ENCODE measurements at places on chromosomes 5 and 9.

DNA sequence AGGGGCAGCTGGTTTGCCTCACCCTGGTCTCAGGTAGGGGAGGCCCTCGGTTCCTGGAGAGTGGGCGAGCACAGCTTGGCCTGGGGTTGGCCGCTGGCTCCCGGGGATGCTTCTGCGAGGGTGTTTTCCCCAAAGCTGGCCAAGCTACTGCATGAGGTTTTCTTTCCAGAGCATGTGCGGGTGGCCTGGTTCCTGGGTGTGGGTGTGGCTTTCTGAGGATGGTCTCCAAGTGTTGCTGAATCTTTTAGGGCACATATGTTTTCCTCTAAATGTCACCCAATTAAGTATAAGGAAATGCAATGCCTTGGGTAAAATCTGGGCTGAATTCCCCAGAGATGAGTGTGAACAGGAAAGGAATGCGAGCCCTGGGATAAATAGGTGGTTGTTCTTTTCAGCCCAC is 115.8 kb upstream of the ICE1 start:
- no peak for DNase-seq

GRCh38 chr5:148482196-148482595 is 98.4 kb downstream of the FBXO38 start:
- DNase-seq: no peak

- no peak for DNase-seq
These were observed 126.9 kb downstream of the NTRK2 start for GRCh38 chr9:84796404-84796803.

DNA sequence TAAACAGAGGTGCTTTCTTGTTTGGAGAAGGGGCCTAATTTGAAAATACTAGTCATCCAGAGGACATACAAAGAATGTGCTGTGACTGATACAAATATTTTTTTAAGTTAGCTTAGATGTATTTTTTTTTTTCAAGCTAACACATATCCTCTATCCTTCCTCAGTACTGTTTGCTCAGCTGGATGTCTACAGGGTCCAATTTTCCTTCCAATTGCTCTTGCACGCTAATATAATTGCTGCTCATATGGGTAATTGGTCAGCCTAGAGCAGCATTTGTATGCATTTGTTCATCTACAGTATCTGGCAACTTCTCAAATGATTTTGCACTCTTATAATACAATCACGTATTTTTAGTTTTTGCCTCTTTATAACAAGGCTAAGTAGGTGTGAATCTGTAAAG is 84.7 kb downstream of the ZDHHC21 start:
- DNase-seq: peak; percentile 90

- no peak for DNase-seq
These were observed 57.8 kb downstream of the ZNF462 start for GRCh38 chr9:106920701-106921283.

DNA sequence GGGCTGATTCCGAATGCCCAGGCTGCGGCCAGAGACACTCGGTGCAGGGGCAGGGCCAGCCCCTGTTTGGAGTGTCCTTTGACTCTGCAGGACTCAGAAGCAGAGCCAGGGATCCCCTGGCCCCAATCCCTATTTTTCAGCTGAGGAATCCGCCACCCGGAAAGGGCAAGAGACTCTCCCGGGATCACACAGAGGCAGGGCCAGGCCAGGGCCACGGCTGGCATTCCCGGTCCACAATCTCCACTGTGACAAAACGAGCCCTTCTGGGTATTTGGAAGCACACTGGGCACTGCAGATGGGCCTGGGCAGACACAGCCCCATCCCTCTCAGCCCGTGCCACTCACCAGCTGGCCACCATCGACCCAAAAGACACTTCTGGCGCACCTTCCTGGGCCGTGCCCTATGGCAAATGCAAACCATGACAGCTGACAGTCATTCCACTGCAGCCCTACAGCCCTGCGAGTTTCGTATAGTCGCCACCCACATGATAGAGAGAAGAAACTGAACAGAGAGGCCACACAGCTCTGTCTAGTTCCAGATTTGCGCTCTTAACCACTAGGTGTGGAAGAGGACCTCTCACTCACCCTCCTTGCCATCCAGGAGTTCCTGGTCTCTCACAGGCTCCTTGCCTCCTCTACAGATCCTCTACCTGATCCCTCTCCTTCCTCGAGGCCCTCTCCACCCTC is 13.3 kb downstream of the NR5A1 start:
- DNase-seq: no peak

- DNase-seq: no peak
These were observed 61.8 kb downstream of the TLE4 start for GRCh38 chr9:79633558-79633957.

DNA sequence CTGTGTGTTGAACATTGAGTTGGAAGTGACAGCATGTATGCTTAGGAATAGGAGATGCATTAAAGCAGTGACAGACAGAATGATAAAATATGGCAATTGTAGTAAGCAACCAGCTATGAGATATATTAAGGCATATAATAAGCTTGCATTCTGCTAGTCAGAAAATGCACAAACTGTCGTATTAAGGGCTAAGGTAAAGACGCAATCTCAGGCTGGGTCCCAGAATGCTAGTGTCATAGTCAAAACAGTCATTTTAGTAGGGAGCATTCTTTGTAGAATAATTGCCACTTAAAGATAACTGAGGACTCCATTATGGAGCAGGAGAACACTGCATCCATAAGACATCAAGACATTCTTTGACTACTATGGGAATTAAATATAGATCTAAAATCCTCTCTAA is 1369.7 kb upstream of the C9orf72 start:
- no peak for DNase-seq

GRCh38 chr9:132214027-132214622 is 52.3 kb downstream of the NTNG2 start:
- DNase-seq: peak; percentile 84

DNA sequence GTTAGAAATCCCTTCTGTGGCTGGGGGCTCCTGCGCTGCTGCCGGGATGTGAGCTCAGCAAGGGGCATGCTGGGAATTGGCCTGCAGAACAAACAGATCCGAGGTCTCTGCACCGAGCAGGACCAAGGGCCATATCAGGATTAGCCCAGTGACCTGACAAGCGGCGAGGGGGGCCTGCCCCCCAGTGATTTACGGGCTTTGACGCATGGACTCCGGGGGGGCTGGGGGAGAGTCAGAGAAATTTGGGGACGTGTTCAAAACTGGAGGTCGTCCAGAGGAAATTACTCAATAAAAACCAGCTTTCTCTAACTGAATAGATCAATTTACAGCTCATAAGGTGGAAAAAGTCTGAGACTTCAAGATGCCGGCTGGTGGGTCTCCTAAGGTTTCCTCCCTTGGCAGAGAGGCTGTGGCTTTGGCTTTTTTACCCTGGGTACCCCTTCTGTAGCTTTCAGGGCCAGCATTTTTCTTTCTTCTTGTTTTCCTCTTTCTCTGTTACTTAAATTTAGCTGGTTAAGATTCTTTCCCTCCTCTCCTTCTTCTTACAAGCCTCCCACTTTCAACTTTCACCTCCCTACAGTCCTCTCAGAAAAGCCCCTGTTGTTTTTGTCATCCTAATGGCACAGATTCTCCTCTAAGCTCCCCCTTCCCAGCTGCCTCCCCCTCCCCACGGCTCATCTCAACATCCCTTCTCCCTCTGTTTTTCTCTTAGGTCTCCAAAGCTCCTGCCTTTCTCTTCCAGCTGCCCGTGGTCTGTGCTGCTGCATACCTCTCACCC is 551.0 kb downstream of the CCDC171 start:
- no peak for DNase-seq

GRCh38 chr9:94857791-94858190 is 131.3 kb downstream of the AOPEP start:
- DNase-seq: no peak

GRCh38 chr5:153718713-153719112 is 228.2 kb downstream of the GRIA1 start:
- no peak for DNase-seq

- DNase-seq: no peak
These were observed 41.2 kb downstream of the INSL6 start for GRCh38 chr9:5144217-5144616.

- no peak for DNase-seq
These were observed 271.2 kb upstream of the TMEM161B start for GRCh38 chr5:88539693-88540365.

- no peak for DNase-seq
These were observed 132.4 kb downstream of the TLE1 start for GRCh38 chr9:81556923-81557322.

GRCh38 chr5:172010278-172010677 is 3.8 kb upstream of the FBXW11 start:
- peak; percentile 45 for DNase-seq

GRCh38 chr5:173474881-173475287 is 141.6 kb downstream of the BOD1 start:
- no peak for DNase-seq

GRCh38 chr9:98050351-98050750 is 6.2 kb upstream of the NANS start:
- no peak for DNase-seq
